CD8-positive, alpha-beta T cell (primary cell): ENCODE measurements at places on chromosomes 2 and 18.

GRCh38 chr2:3493615-3494007 lies 25.7 kb downstream of the ADI1 start:
- no peak for DNase-seq

GRCh38 chr2:33671198-33671597 lies 72.1 kb upstream of the FAM98A start:
- no peak for DNase-seq

GRCh38 chr2:220572385-220572784 lies 945.0 kb downstream of the SLC4A3 start:
- no peak for DNase-seq

- no peak for DNase-seq
Observed at GRCh38 chr18:5275872-5276271, 19.7 kb downstream of the ZBTB14 start.

- DNase-seq, result no peak
Observed at GRCh38 chr18:10131081-10131459, 217.3 kb downstream of the VAPA start.

DNA sequence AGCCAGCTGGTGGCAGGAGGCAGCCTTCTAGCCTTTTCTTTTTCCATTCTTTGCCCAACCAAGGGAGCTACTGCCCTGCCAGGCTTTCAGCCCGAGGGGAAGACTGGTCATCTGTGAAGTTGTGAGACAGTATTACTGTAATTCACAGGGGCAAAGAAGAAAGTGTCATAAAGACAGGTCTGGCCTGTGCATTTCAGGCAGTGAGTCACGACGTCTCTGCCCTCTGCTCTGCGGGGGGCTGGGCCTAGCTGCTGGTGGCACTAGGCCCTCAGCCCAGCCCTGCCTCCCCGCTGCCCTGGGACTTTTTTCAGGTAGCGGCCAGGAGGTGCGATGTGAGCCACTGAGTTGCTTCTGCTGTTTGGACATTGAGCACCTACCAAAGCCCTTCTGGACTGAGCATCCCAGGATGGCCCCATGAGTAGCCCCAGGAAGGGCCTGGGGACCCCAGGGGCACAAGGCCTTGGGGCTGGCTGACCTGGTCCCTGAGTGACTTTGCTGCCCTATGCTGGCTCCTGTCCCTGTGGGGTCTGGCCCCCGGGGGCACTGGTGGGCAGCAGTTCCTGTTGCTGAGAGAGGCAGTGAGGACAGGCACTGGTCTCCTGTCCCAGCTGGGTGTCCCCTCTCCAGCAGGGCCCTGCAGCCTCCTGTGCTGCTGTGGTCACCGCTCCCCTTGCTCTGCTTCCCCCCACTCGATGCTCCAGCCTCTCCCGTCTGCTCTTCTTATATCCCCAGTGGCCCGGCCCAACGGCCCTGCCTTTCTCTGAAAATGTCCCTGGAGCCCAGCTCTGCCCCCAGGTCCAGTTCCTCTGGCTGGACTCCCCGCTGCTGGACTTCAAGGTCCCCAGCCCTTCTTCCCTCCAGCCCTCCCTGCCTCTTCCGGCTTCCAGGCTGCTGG lies 7.0 kb downstream of the INHBB start:
- DNase-seq, result no peak

GRCh38 chr18:40356168-40356567 lies 1598.9 kb upstream of the PIK3C3 start:
- DNase-seq, result no peak

DNA sequence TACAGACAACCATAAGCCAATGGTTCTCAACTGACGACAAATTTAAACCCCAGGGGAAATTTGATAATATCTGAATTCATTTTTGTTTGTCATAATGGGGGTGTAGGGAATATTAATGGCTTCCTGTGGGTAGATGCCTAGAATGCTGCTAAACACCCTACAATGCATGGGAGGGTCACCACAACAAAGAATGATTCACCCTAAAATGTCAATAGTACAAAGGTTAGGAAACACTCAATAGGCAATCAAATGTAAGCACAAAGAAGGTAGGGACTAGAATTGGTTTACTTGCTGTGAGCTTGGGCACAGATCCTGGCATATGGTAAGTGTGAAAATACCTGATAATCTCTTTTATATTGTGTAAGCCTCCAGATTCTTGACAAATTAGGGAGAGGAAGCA lies 20.1 kb upstream of the FANCL start:
- no peak for DNase-seq

GRCh38 chr2:173815772-173816171 lies 149.4 kb downstream of the SP3 start:
- no peak for DNase-seq

- DNase-seq, result no peak
Observed at GRCh38 chr2:149924028-149924427, 336.5 kb upstream of the MMADHC start.

GRCh38 chr2:235006986-235007385 lies 55.2 kb downstream of the SH3BP4 start:
- DNase-seq, result no peak

GRCh38 chr18:24548583-24548982 lies 88.1 kb downstream of the HRH4 start:
- DNase-seq, result no peak

DNA sequence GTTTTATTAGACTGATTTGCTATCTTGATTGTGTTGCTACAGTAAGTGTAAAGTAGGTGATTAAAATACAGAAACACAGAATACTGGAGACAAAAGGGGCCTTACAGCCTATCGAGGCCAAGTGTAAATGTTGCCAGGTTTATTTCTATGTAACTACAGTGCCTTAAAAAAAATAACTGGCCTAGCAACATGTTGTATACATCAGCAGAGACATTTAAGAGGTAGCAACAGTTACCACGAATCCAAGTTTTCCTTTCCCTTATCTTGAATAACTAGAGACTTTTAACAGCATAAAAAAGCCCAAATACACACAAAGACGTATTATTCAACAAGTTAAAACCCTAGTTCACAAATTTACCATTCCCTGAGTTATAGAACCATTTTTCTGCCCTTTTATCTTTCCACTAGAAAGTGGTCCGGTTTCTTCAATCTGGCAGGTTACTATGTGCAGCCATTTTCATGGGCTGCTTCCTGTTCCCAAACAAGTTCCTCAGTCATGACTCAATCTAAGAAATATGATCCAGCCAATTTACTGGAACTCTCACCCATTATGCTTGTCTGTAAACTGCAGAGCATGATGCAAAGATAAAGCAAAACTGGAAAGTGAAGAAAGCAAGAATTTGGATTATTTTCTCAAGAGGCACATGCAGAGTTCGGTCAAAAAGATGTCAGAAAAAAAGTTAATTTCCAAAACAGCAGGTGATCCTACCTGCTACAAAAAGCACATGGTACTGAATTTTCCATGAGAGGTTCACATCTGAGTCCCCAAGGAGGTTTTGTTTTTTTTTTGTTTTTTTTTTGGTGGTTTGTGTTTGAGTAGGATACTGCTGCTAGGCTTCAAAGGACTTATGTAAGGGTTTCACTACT lies 22.2 kb downstream of the NFE2L2 start:
- no peak for DNase-seq

GRCh38 chr18:23115683-23116096 lies 19.6 kb upstream of the CABLES1 start:
- DNase-seq, result no peak

DNA sequence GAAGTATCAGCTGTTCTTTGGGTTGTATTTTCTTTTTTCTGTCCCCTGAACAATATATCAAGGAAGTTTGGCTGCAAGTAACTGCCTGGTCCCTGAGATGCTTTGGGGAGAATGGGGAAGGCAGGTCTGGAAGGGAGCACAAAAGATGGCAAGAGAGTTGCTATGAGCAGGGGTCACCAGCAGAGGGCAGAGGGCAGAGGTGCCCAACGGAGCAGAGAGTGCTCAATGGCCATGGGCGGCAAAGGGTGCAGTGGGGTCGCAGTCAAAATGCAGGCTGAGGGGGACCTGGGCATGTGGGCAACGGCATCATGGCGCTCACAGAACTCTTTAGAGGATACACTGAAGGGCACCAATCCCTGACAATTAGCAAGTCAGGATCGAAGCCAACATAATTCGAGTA lies 107.7 kb upstream of the ATP8B1 start:
- no peak for DNase-seq

DNA sequence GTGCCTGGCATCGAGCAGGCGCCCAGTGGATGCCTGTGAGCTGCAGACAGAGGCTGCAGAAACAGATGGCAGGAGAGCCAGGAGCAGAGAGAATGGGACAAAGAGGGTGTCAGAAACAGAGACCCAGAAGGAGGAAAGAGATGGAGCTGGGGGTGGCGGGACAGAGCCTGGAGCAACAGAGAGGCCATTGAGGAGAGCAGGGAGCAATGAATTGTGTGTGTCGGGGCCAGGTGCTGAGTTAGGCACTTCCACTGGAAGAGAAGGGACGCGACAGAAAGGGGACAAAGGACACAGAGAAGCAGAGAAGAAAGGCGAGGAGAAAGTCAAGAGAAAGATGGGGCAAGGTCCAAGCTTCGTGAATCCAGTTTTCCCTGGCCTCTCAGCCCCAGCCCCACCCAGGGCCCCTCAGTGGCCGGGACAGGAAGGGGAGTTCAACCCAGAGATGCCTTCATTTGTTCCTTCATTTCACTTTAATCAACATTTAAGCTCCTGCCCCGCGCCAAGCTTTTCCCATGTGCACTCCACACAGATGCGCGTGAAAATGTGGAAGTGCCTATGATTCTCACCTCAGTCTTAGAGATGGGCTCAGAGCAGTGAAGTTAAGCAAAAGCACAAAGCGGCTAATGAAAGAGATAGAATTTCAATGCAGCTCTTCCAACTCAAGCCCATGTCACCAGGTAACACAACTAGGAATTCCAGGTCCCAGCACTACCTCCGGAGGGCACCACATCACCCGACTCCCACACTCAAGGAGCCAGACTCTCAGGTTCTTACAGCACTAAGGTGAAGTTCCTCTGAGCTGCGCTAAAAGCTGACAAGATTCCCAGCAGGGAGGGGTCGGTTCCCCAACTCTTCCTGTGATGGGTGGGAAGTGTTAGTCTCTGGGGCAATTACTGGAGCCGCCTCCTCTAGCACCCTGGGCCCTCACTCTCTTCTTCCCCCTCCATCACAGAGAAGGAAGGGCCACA lies 55.1 kb downstream of the TNS1 start:
- no peak for DNase-seq

DNA sequence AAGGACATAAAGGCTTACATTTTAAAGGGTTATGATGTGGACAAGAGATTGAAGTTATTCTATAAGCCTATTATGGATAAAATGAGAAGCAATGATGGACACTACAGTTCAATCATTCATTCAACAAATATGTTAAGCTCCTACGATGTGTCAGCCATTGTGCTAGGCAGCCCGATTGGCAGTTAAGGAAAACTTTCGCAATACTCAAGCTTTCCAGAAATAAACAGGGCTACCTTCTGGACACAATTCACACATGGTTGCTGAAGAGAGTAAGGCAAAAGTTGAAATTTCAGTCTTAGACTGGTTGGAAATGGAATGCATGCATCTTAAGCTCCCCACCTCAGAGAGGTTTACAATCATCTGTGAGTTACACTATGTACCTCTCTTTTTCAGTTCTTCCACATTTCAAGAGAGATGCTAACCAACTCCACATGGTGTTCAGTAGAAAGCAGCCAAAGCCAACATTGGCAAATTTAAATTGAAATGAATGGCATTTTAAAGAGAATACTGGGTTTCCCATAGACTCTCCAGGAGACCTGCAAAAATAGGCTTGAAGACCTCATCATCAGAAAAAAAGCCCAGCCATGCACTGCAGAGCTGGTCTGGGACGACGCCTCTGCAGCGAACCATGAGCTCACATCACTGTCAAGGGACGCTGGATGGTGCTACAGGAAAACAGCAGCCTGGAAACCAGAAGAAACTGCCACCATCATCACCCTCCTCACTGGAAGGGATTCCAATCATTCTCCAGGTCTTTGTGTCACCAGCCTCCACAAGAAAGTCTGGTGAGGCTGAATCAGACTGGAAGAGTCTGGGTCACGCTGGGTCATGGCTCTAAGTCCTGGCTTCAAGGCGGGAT lies 276.3 kb downstream of the AFF3 start:
- DNase-seq, result no peak

DNA sequence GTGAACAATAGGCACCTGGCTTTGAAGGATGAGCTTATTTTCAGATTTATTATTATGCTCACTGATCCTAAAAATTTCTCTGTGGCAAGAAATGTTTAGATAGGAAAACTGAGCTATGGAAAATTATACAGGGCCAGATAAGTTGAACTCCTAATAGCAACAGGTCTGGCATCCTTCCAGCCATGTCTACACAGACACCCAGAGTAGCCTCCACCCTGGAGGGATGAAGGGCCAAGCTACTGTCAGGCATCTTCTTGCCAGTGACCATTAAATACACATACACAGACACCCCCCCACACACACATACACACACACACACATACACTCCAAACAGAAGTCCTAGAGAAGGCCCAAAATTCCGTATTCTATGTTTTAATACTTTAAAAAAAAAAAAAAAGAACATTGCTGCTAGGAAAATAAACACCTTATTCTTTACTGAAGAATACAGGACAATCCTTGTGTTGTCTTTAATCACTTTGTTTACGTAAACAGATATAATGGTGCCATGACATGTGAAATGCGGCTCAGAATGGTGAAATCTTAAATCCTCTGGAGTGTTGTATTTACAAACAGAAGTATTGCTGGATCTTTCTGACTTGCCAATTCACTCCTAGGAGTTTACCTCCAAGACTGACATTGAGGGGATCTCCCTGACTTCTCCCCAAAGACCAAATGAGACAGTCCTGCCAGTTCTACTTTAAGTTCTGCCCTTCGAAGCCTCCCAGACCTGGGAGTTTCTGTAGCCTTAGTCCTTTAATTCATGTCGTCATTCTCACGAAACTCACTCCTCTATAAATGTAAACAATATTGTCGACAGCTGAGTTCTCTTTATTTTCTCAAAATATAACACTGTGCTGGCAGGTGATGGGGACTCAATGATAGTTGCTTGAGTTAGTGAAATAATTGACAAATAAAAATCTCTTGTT lies 163.1 kb downstream of the ANTXR1 start:
- no peak for DNase-seq

DNA sequence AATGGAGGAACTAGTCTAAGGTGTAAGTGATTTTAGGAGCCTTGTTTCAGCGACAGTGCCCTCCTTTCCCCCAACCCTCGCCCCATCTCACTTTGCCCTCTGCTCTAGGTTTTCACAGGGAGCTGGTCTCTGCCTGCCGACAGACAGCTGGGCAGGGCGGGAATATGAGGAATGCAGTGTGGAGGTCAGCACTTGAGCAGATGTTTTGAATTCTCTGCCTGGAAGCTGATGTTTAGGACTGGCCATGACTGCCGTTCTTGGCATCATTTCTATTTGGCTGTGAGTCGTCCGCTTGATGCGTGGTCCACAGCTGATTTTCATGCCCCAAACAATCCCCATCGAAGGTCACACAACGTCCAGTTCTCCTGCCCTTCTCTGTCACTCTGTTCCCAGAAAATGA lies 55.1 kb upstream of the SIX3 start:
- no peak for DNase-seq

DNA sequence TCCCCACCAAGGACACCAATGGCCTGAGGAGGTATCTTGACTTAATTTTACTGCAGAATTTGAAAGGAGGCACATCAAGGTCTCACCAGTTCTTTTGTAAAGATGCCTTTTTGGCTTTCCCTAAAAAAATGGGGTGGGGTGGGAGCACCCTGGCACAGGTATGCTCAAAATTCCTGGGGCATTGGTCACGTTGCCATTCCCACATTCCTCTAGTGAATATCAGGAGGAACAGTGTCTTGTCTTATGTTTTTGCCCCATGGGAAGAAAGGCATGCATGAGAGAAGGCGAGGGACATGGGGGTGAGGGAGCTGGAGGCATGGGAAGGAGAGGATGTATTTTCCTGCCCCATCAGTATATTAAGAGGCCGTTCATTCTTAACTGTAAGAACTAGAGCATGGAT lies 275.3 kb downstream of the CMPK2 start:
- DNase-seq, result no peak
